ENCODE measurements at places on chromosomes 11 and 22. TPM values are rescaled to one million over a fixed set of nuclear protein-coding genes. Genes with fewer than 3 reads are reported as not detected.

DNA sequence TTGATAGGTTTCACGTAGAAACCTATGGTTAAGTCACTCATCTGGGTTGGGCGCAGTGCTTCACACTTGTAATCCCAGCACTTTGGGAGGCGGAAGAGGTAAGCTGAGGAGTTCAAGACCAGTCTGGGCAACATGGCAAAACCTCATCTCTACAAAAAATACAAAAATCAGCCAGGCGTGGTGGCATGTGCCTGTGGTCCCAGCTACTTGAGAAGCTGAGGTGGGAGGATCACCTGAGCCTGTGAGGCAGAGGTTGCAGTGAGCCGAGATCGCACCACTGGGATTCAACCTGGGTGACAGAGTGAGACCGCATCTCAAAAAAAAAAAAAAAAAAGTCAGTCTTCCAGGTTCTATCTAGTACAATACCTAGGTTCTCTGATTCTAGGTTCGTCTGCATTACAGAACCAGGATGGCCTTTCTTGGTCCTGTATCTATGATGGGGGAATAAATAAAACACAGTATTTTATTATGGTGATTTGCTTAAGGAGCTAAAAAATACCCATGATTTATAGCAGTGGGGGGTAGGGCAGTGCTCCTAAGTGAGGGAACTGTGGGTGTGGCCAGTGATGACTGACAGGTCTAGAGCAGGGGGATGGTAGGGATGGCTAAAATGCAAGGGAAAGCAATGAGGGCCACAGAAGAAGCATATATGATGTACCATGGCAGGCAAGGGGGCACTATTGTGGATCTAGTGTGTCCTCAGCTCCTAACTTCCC, 65.5 kb upstream of the NUP160 start:
- no peak for DNase-seq

DNA sequence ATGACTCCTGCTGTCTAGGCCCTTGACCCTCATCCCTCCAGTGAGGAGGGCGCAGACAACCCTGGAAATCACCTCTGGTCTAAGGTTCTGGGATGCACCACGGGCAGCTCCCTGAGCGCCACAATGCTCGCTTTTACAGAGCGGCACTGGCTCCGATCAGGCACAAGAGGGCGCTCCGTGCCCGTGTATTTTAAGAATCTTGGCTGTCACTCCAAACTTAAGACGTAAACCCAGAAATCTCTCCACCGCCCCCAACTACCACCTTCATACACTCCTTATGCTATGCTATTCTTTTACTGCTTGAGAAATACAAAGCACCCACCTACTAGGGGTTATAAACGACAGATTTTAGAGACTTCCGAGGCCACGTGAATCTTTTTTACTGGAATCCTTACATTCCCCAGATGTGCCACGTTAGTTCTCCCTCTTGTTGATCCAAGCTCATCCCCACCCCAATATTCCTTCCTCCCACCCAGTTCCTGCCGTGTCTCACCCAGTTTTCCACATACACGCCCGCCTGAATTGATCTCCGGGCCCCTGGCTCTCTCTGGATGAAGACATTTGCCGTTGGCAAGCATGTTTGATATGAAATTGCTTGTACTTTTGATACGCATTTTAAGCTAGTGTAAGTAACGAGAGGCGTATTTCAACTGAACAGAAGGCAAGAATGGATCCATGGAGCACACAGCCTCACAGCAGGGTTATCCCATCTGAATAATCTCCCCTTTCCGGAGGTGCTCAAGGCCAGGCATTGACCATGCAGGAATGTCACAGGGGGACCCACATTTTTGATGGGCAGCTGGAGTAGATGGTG, 453.5 kb downstream of the OPCML start:
- no peak for DNase-seq

DNA sequence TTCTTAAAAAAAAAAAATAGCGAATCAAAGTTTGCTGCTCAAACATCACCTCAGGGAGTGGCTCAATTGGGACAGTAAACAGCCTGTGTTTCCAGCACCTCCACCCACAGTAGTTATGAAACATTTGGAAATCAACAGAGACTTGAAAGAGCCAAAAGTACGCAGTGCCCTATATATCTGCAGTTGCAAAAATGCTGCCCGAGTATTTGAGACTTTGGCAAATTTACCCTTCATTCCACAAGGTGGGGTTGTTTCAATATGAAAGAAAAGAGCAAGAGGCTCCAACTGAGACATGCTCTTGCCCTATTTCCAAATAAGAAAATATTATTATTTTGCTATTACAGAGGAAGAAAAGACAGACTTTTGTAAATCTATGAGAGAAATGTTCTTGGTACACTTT, 851.1 kb upstream of the RAG2 start:
- DNase-seq: no peak

- DNase-seq: peak; percentile 35
Measured at GRCh38 chr11:1200611-1201191, 22.2 kb upstream of the MUC5B start.

GRCh38 chr22:29093501-29094300, 20.9 kb downstream of the KREMEN1 start:
- DNase-seq: no peak

DNA sequence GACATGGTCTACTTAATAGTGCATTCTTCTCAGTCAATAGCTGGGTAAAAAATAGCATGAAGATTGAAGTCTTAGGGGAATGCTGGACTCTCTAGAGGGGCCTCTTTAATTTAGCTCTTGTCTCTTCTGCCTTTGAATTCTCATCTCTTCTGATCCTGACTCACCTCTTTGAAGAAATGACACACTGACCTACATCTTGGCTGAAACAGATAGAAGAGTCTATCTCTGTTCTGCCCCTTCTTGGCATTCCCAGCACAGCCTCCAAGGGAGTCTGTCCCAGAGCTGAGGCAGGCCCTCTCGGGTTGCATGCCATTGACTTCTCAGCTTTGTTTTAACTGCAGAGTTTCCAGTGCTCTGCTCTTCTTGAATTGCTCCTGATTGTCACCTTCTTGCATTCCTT, 55.7 kb downstream of the PTPRJ start:
- DNase-seq: no peak

- DNase-seq: no peak
Measured at GRCh38 chr11:126216526-126217305, 5.1 kb downstream of the FAM118B start.

DNA sequence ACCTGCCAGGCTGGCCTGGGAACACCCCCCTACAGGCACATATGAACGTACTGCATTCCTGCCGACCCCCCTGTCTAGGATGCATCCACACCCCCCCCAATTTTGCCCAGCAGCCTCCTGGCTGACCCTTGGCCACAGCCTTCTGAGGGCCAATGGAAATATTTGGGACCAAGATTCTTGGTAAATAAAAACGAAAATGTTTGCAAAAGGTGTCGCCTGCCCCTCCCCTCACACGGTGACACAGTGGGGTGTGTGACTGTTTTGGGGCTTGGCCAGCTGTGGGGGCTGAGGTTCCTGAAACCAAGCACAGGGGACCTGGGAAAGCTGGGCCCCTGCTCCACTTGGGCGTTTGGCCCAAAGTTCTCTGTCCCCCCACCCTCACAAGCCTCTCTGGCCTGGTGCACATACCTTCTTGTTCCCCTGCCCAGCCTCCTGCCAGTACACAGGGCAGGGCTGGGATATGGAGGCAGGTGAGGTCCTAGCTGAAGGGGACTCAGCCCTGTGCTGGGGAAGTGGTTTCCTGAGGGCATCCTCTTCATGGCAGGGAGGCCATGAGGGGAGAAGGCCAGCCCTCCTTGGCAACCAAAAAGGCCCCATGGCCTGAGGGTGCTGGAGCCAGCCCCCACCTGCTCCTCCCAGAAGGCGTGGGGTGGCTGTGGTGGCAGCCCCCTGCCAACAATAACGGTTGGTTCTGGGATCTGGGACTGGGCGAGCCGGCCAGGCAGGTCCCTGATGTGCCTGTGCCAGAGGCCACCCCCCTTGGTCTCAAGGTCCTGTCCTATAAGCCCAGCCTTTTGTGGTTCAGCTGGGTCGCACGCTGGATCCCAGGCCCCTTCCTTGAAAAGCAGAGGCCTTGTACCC, 2.1 kb upstream of the CRACR2B start:
- DNase-seq: no peak

DNA sequence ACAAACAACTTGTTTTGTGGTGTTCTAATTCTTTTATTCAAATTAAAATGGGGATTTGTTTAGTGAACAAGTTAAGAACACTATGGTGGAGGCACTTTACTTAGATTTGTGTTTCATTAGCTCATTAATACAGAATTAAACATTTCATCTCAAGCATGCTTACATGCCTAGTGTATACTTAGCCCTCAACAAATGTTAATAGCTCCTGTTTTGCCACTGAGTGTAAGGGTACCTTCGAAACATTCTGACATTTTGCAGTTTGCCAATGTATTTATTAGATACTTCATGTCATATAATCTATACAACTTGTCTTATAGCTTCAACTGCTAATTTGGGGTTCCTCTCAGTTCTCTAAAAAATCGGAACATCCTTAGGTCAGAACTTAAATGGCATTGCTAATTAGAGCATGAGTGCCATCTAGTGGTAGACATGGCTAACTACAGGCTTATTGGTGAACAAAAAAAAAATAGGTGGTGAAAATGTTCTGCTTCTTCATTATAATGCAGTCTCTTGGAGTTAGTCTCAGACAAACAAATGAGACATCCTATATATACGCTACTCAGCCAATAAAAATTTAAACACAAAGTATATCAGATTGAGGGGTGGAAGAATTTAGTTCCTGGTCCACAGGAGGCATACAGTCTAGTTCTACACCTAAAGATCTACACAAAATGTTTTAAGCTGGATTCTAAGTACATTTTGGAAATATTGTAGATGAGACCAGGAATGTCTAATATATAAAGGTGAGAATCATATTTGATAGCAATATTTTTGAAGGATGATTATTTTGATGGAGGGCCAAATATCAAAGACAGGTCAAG, 4.9 kb upstream of the CNTN5 start:
- no peak for DNase-seq

DNA sequence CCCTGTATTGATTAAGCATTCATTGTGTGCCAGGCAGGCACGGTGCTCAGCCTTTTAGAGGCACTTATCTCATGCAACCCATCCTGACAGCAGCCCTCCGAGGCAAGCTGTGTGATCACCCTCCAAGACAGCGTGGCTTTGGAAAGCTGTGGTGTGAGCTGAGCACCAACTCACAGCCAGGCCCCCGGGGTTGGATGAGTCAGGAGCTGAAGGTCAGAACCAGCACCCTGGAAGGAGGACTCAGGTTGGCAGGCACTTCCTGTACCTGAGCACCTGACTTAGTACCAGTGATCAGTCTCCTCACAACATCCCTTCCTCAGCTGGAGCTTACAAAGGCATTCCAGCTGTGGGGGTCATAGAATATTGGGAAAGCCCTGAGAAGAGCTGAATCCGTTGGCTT, 9.0 kb downstream of the PATZ1 start:
- no peak for DNase-seq

DNA sequence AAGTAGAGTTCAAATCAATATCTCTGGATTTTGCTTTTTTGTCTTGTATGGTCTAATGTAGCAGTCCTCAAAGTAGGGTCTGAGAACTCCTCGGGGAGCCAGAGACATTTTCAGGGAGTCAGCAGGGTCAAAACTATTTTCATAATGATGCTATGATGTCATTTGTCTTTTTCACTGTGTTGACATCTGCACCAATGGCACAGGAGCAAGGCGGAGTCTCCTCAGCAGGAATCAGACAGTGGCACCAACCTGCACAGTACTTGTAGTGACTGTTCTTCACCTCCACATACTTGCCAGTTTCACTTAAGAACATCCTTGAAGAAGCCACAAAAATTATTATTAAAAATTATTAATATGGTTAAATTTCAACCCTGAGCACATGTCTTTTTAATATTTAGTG, 14.9 kb upstream of the FXYD6 start:
- DNase-seq: no peak

- DNase-seq: no peak
Measured at GRCh38 chr11:130304651-130305050, 10.1 kb downstream of the ZBTB44 start.

GRCh38 chr11:134843020-134843419, 431.0 kb upstream of the B3GAT1 start:
- DNase-seq: no peak

- DNase-seq: no peak
Measured at GRCh38 chr11:57276971-57277675, 40.1 kb upstream of the APLNR start.

DNA sequence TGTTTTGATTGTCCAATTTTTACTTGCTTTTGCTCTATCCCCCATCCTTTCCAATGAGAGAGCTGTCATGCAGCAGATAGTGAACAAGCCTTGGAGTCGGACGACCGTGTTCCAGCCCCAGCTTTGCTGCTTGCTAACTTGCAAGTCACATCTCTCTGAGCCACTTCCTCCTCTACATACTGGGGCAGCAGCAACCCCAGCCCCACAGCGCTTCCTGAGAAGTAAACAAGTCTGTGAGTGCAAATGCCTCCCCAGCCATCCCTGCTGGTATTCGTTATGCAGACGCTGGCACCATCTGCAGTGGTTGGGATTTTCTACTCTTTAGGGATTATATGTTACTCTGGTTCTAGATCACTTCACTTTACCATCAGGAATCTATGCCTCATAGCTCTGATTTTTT, 35.0 kb downstream of the TPBGL start:
- DNase-seq: peak; percentile 73

- DNase-seq: no peak
Measured at GRCh38 chr22:43969989-43970755, 14.9 kb downstream of the SAMM50 start.

DNA sequence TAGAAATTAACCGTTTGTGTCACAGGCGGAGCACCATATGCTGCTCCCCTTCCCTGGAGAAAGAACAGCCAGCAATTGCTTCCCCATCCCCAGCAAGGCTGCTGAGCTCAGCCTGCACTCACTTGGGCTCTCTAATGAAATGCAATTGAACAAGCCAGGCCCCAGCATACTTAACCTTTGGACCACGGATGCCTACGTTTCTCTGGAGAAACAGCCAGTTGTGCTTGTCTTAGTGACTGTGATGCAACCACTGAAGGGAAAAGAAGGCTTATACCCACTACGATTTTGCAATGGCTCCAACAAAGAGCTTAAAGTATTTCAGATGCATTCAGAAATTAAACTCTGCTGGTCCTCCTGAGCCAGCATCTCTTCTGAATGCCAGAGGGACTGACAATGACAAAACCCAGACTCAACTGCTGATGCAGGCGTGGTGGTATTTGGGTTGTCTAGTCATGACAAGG, 51.3 kb upstream of the SESN3 start:
- no peak for DNase-seq

- no peak for DNase-seq
Measured at GRCh38 chr11:63179432-63180041, 35.5 kb upstream of the SLC22A24 start.

DNA sequence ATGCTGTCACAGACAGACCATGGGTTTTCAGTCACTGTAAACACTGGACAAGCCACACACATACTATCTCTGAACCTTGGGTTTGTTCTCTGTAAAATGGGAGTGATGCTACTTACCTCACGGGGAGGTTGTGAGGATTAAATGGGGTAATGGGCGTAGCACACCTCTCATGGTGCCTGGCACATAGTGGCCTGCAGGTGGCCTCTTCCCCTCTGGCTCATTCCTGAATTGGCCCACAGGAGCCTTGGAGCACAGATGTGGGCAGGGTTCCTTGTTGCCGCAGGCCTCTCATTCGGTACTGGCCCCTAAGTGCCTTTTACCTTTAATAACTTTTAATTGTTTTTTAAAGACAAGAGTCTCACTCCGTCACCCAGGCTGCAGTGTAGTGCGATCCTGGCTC, 11.7 kb downstream of the MICAL2 start:
- DNase-seq: no peak

Gene MPPED1
- total RNA-seq: not detected

Gene NRGN
- total RNA-seq: 41.1 TPM

Gene ART1
- total RNA-seq: not detected

Gene MS4A8
- not detected for total RNA-seq

Gene SHANK2
- total RNA-seq: 0.93 TPM

Gene DERL3
- 3.9 TPM for total RNA-seq

Gene OR51E2
- 0.51 TPM for total RNA-seq

Gene TBX1
- total RNA-seq: 2.3 TPM

Gene CRYBB1
- total RNA-seq: 1.4 TPM

Measured in aorta (tissue), 5 donors.